ENCODE measurements at places on chromosomes 2 and 18. TPM values are rescaled to one million over a fixed set of nuclear protein-coding genes. Genes with fewer than 3 reads are reported as not detected.

- DNase-seq: no peak
These were observed 36.6 kb upstream of the TWIST2 start for GRCh38 chr2:238811293-238811692.

DNA sequence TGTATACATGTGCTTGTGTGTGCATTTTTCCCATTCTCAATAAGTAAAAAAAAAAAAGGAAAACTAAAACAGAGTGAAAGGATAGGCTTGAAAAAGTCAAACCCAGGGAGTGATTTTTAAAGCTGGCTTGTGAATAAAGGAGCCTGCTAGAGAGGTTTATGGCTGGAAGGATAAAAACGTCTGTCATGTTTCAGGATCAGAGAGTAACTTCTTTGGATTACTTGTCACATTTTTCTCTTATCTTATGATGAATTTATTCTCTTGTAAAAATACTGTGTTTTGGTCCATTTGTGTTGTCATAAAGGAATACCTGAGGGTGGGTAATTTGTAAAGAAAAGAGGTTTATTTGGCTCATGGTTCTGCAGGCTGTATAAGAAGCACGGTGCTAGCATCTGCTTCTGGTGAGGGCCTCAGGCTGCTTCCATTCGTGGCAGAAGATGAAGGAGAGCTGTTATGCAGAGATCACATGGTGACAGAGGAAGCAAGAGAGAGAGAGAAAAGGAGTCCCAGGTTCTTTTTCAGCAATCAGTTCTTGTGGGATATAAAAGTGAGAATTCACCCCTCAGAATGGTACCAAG is 89.1 kb downstream of the OSBPL6 start:
- no peak for DNase-seq

Gene RESP18
- total RNA-seq: not detected

GRCh38 chr18:11494107-11494506 is 115.3 kb upstream of the SLC35G4 start:
- no peak for DNase-seq

DNA sequence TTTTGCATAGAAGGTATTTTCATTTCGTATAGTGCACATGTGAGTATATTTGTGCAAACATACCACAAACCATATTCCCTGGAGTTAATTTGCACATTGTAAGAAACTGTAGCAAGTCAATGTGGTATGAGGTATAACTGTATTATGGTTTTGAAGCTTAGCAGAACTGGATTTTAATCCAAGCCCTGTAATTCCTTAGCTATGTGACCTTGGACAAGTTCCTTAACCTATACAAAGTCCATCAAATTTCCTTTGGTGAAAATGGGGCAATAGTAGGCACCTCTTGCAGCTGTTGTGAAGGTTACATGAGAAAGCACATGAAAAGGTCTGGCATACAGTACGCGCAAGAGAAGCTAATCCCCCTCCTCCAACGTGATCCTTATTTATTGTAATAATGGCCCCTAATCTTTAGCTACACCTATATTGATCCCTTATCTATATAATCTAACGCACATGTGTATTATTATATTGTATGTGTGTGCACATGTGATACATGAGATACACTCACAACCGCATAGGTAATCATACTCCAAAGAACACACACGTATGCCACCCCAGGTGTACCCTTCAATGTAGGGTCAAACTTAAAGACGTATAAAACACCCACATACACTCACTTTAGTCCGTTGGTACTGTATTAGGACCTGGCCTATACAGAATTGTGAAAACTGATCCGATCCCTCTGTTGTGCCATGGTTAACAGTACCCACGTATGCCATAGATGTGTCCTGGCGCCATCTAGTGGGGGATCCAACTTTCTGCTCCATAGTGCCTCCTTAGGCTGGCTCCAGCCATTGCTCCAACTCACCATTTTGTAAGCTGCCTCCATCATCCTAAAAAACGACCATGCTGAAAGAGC is 402.9 kb upstream of the SLC14A2 start:
- DNase-seq: peak; percentile 55

GRCh38 chr2:15665067-15665942 is 73.6 kb downstream of the DDX1 start:
- DNase-seq: no peak

- no peak for DNase-seq
These were observed 138.3 kb upstream of the STON1 start for GRCh38 chr2:48391616-48392015.

Gene TTR
- total RNA-seq: not detected

DNA sequence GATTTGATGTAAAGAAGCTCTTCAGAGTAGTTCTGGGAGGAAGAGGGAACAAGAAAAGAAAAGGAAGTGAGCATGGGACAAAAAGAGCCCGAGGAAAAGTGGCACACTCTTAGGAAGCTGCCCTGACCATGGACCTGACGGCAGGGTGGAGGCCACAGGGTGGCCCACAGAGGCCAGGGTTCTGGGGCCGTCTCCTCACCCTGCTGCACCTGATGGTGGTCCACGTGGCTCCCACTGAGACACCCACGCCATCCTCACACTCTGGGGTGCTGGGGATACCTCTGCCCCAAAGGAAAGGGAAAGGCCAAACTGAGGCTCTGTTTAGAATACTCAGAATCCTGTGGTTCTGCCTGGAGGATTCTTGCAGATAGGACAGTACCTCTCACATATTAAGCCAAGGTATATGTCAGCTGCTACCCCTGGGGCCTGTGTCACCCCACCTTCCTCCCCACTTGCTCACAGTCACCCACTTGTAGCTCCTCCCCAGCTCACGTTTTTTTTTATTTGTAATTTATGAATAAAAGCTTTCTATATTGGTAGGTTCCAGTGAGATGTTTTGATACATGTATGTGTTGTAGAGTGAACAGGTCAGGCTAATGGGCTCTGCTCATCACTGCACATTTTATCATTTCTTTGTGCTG is 171.1 kb downstream of the LDLRAD4 start:
- no peak for DNase-seq

DNA sequence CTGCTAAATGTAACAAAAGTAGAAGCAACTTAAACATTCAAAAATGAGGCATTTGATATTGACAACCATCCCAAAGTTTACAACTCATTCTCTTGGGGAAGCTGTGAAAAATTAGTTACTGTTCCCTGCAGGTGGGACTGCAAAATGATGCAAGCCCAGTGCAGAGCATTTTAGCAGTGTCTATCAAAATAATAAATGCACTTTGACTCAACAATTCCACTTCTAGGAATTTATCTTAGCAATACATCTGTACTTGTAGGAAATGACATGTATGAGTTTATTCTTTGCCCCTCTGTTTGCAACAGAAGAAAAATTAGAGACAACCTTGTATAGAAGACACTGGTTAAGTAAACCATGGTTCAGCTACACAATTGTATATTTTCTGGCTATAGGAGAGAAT is 48.0 kb upstream of the TLK1 start:
- no peak for DNase-seq

DNA sequence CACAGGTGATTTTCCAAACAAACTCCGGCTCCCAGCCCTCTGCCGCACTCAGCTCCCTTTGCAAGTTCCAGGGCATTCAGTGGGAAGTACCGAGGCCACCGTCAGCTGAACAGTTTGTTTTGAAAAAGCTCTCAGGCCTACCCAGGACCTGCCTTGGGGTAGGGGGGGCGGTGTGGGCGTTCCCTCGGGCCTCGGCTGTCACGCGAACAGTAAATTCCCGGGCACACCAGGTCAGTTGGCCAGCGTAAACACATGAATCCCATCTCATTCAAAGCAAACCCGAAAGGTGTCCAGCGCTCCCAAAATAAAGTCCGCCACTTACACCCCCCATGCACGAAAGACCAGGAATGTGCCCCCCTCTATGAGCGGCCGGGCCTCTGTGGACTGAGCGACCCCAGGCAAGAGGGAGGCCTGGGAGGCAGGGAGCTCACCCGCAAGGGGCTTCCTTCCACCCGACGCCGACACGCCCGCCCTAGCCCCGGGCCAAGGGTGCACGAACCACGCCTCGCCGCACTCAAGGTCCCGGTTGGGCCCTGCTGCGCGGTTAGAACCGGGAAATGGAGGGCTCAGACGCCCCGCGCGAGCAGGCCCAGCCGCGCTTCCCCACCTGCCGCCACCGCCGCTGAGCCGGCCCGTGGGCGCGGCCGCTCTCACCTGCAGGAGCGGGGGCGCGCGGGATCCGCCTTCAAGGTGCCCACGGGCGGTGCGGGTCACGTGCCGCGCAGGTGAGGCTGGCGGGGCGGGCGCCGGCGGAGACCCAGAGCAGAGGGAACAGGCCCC is at the start of gene WDSUB1:
Gene WDSUB1 (minus strand): TSS at position 775 of the 780 bp plus-strand sequence. CDS start 3,634 bp downstream, outside the sequence.
- DNase-seq: no peak

Data from CD8-positive, alpha-beta memory T cell (primary cell).